ENCODE measurements at places on chromosomes 1 and 21. TPM values are rescaled to one million over a fixed set of nuclear protein-coding genes. Genes with fewer than 3 reads are reported as not detected.

GRCh38 chr1:61436016-61436415, 288.9 kb downstream of the TM2D1 start:
- no peak for DNase-seq

Gene FAM167B
- total RNA-seq: 0.20 TPM

GRCh38 chr21:30391492-30392025, 4.3 kb upstream of the KRTAP13-1 start:
- DNase-seq: no peak

DNA sequence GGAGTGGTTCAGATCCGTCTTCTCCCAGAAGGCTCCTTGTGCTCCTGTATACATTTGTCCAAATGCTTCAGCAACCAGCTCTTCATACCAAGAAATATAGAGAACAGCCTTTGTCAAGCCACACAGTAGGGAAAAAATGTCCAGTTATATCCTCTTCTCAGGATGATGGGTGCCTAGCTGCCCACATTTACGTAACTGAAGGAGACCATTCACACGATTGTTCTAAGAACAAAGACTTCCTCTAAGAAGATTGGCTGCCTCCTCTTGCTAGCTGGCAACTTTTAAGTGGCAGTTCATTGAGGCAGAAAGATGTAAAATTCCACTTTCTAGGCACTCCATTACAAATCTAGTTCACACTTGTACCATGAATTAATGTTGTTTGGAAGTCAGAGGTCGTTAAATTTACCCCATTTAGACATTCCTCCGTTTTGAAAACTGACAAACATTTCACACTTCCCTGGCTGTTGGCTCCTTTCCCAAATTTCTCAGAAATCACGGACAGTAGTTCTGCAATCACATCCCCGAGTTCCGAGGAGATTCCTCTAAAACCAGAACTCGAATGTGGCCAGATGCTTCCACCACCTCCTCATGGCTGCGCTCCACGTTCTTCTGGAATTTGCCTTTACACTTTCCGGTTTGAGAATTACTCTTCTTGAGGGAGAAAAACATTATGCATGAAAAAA, 45.6 kb upstream of the CSF1 start:
- DNase-seq: no peak

- DNase-seq: no peak
Measured at GRCh38 chr1:230599926-230600656, 42.2 kb upstream of the COG2 start.

Gene CLCNKA
- total RNA-seq: 0.42 TPM
